ENCODE measurements at places on chromosomes 2 and 18.

- no peak for DNase-seq
These were observed 122.4 kb upstream of the LINC00305 start for GRCh38 chr18:64271246-64271645.

- no peak for DNase-seq
These were observed 12.6 kb downstream of the ZNF804A start for GRCh38 chr2:184610891-184611290.

DNA sequence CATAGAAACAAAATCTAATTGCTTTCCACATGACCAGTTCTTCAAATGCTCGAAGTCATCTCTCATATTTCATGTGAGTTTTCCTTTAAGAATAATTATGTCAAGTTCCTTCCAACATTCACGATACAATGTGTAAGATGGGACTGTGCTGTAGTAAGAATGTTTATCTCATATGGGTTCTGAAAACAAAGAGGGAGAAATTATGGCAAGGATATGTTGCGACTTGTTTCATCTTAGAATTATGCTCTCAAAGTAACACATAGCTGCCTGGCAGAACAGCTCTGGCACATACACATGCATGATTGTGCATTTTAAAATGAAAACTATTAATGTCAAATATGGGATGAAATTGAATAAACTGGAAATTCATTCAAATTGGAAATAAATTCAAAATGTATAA, 314.8 kb upstream of the ACVR2A start:
- DNase-seq, result no peak

GRCh38 chr2:9113916-9114315, 92.7 kb upstream of the ASAP2 start:
- DNase-seq, result no peak

DNA sequence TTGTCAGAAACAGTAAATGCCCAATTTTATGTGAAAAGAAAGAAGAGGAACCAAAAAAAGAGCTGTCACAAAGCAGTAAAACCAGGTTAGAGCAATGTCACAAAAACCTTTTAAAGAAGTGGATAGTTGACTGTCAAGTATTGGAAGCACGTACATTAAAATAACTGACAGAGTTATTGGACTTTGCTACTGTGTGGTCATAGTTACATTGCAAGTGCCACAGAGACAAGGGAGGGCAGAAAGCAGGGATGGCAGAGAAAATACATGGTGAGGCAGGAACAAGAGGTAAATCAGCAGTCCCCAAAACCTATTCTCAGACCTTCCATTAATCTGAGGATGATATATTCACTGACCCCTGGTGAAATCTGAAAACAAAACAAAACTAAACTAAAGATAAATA, 116.3 kb downstream of the LRP1B start:
- DNase-seq, result no peak

DNA sequence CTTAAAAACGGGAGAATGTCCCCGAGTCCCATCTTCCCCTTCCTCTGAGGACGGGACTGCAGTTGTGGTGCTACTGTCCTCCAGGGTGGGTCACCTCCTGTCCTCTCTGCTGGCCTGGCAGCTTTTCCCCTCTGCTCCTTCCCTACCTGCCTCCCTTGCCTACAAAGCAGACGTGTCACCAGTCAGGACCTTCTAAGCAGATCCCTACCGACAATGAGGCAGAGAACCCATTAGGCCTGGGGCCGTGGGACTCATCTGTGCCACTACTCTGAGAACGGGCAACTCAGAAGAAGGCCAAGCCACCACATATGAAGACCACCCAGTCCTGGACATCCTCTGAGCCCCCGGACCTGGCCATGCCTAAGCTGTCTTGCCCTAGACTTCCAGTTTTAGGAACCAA, 103.0 kb upstream of the TEX51 start:
- DNase-seq, result no peak

GRCh38 chr2:217835931-217836891, 166.6 kb downstream of the TNS1 start:
- no peak for DNase-seq

DNA sequence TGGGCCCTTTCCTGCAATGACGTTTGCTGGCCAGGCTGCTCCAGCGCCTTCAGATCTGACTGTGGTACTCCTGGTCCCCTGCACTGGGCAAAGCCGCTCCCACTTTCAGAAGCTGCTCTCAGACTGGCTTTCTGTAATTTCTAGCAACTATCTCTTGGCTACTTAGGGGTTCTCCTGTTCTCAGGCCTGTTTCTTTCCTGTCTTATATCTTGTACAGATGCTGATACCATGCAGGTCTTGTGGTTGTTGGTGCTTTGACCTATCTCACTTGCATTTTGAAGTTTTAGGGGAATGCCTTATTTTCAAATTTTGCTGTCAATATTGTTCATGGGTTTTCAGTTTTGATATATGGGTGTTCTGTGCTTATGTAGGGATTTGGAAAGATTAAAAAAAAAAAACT, 145.8 kb downstream of the CLIP4 start:
- no peak for DNase-seq

DNA sequence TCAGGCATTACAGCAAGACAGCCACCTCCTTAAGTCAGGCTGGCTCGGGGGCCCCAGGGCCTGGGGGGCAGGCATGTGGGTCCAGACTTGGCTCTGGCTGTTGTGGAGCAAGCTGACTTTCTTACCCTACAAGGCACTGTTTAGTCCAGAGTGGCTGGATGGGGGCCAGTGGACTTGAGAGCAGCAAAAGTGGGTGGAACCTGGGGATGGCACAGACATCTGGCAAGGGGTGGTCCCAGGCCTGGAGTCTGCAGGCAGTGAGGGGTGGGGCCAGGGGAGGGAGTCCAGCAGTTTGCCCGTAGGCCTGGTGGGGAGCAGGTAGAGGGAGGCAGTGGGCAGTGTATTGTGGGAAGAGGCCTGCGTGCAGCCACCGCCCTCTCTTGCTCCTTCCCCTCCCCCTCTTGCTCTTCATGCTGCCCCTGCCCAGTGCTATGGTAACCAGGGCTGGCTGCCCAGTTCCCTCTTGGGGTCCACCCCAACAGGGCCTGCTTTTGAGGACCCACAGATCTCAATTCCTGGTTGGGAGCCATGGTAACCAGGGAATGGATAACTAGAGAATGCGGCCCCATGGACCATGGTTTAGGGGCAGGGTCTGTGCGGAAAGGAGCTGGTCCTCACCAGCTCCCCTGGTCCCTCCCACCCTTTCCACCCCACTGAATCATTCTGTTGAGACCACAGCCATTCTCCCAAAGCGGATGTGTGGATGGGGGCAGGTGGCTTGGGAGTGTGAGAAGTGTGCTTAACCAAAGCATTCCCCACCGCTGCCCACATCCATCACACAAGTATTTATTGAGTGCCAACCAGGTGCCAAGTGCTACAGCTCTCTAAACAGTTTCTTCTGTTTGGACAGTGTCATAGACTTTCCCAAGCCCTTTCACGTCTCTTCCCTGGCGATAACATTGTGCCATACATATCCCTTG, 19.3 kb downstream of the SPEG start:
- no peak for DNase-seq

Measured in activated T-cell treated with anti-CD3 and anti-CD28 coated beads, Interleukin-2, amount 50 U/mL, for 1 hour (primary cell).